Stimulated activated CD4-positive, alpha-beta T cell treated with anti-CD3 and anti-CD28 coated beads, Interleukin-12 subunit alpha, Interleukin-12 subunit beta, amount 100 ng/mL, for 48 hours (primary cell): ENCODE measurements at places on chromosomes 12 and 14.

- no peak for DNase-seq
Measured at GRCh38 chr14:61147831-61148549, 133.1 kb downstream of the TMEM30B start.

- DNase-seq, result no peak
Measured at GRCh38 chr14:44388306-44388705, 118.8 kb downstream of the FSCB start.

GRCh38 chr12:96986883-96987523, 79.9 kb downstream of the NEDD1 start:
- DNase-seq, result no peak

DNA sequence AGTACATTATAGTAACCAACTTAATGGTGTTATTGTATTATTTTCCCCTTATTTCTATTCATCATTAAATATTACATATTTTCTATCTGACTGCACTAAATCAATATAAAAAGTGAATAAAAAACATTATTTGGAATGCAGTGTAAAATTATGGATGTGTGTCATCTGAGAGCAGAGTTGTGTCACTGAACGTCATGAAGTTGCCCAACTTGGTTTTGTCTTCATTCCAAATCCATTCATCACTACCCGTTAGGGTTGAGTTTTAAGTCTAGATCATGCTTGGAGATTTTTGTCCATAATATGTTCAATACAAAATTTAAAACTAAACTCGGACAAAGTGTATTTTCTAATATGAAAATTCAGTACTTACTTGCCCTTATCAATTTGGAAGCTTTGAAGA, 16.1 kb downstream of the KLRF1 start:
- DNase-seq, result no peak

DNA sequence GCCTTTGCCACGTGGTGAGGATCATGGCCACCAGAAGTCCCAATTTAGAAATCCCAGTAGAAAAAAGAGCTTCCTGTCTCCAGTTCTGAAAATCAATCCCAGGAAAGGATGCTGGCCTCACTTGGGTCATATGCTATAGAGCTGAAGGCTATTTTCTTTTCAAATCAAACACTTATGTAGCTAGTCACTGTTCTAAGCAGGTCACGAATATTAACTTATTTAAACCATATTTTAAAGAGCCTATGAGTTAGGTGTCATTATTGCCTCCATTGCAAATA, 97.5 kb downstream of the VCPKMT start:
- no peak for DNase-seq

DNA sequence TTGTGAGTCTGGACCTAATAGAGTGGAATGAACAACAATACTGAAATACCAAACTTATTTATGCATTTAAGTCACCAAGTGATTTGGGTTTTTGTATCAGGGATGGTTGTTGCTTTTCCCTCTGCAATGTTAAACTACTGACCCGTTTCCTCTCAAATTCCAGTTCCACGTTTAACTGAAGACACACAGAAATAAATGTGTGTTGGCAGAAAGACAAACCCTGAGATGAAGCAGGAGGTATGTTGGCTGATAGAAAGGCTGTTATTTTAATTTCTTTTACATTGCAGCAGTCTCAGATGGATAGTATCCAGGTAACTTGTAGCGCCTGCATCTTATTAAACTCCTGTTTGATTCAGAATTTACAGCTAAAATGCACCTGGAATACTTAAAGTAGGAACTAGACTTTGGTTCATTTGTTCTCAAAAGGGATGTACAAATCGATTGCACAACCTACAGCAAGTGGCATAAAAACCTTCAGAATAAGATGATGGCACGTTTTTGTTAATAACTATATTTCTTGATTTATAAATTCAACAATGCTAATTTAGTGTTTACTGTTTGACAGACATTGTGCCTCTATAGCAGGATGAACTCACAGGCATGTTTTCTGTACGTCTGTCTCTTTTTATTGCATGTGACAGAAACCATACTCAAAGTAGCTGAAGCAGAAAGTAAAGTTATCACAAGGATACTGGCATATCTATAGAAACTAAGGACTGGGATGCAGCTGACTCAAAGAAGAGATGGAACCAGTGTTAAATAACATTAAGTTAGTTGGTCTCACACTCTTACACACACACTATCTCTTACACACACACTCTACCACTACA, 405.7 kb downstream of the ZFP36L1 start:
- no peak for DNase-seq

- no peak for DNase-seq
Measured at GRCh38 chr14:80271389-80271788, 60.1 kb upstream of the DIO2 start.

DNA sequence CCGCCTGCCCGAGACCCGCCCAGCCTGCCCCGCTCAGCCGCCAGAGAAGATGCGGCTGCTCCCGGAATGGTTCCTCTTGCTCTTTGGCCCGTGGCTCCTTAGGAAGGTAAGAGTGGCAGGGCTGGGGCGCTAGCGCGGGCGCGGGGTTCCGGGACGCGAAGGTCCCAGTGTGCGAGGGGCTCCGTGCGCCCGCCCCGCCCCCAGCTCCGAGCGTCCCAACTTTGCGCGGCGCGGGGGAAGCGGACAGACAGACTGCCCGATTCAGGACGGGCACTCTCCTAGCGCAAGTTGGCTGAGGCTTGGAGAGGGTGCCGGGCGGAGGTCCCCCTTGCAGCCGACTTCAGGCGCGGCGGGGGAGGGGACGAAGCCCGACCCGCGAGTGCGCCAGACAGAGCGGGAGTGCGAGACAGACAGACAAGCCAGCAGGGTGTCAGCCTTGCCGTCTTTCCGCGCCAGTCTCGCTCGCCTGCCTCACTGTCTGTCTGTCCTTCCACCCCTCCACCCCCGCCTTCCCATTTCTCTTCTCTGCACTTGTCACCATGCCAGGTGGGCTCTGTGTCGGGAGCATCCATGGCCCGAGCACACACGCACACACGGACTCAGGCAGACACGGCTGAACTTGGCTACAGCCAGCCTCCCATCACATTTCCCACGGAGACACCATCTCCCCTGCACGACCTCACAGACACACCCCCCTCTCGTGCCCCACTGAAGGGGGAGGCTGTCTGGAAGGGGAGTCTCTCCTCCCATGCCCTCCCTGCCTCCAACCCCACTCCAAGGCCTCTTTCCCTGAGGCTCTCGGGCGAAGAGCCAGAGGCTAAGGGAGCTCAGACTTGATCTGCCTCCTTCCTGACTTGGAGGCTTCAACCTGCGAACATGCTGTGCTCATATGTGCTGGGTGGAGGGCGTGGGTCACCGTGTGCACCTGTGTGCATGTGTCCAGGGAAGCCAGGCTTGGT, 606 bp downstream of the NXPH4 start:
- DNase-seq, result no peak

DNA sequence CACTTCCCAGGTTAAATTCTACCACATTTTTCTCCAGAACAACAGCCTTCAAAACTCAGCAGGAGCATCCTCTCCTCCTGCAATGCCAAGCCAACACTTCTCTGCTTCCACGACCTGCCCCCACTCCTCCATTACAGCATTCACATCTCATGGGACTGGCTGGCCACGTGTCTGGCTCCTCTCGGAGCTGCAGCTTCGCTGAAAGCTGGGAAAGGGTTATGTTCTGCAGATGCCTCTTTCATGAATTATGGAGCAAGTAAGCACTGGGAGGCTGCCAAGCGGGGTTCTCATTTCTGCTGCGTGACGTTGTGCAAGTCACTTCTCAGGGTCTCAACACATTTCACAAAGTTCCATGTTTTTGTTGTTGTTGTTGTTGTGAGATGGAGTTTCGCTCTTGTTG, 142.2 kb upstream of the RFLNA start:
- no peak for DNase-seq

DNA sequence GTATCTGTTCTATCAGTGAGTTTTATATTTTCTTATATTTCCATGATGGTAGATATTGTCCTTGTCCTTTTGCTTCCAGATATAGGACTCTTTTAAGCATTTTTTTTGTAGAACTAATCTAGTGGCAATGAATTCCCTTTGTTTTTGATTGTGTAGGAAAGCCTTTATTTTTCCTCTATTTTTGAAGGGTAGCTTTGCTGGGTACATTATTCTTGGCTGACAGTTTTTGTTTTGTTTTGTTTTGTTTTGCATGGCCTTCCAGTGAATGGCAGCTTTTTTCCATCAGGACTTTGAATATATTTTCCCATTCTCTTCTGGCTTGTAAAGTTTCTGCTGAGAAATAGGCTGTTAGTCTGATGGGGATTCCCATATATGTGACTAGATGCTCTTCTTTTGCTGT, 70.2 kb upstream of the MUCL1 start:
- DNase-seq, result no peak

- no peak for DNase-seq
Measured at GRCh38 chr12:54438517-54438916, 19.5 kb upstream of the ITGA5 start.

DNA sequence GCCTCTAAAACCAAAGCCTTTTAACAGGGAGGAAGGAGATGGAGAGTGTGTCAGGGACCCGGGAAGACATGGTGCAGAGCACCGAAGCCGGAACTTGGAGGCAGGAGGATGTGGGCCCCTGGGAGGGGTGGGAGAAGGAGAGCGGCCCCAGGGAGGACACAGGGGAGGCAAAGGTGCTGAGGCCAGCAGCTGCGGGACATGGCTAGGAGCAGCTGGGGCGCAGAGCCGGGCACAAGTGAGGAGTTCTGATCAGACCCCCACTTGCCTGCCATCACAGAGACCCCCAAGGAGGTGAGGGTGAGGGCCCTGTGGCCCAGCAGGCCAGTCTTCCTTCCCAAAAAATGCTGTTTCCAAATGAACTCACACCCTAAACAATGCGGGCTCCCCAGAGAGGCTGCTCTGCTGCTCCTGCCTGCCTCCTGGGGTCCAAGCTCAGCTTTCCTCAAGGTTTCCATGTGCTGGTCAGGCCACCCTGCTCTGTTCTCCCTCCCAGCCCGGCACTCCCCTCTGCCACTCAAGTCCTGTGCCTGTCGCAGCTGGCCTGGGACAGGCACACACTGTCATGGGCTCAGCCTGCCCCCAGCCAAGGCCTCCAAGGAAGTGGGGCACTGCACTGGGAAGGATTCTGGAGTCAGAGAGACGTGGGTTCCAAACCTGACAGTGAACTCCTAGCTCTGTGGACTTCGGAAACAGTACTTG, 24.0 kb downstream of the CHGA start:
- no peak for DNase-seq

DNA sequence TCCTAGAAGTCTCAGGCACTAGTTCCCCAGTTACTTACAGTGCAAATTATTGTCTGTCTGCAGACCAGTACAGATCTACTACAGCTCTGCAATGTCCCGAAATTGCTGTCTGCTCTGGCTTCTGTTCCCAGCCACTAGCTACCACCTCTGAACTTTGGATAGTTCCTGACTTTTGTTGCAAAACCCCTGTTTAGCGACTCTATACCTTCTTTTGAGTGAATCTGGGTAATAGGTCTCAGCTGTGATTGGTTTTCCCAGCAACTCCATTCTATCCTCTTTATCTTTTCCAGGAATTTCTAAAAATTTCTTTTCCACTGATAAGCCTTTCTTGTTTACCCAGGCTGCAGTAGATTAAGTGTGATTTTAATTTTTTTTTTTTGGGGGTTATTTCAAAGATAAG, 16.8 kb downstream of the KCNJ8 start:
- no peak for DNase-seq

DNA sequence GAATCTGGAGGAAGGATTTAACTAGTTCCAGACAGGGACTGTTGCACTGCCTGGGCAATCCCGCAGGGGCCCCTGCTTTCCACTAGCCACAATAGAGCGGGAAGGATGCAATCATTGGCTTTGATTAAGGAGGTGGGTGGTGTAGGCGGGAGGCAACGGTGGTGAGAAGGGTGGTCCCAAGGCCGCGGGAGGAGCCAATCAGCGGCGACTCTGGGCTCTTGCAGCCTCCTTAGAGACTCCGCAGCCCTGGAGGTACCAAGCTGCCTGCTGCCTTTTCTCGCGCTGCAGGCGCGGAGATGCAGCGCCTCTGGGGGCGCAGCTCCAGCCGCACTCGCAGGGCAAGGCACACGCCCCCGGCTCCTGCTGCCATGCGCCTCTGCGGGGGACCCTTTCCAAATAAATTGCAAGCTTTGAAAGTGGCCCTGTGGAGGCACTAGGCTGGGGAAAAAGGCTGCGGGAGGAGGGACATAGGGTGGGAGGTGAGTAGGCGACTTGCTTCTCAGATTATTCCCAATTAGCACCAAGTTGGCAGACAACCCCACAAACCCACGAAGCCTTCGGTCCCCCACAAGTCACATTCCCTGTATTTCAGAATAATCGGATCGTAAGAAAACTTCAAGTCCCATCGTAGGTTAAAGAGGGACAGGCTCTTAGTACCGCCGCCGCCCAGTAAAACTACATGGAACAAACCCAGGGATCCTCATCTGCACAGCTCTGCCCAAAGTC, 858 bp upstream of the KCNA1 start:
- no peak for DNase-seq

GRCh38 chr12:42556917-42557316, 32.6 kb downstream of the PRICKLE1 start:
- no peak for DNase-seq

DNA sequence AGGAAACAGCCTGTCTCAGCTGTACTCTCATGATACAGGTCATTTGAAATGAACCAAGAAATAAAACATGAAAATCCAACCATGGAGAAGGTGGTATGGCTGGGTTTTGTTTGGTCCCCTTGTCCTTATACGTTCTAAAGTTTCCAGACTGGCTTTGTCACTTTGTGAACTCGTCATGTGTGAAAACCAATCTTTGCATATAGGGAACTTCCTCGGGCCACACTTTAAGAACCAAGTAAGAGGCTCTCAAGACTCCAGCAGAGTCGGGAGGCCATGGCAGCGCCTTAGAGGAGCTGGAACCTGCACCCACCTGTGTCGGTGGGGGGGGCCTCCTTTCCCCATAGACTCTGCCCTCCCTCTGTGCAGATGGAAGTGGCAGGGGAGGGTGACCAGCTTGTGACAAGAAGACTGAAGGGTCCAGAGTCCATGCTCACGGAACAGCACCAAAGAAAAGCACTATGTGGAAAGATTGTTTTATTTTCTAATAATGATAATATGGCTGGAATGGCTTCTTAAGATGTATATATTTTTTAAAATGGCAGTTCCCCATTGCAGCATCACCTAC, 125.3 kb downstream of the ESRRB start:
- no peak for DNase-seq

DNA sequence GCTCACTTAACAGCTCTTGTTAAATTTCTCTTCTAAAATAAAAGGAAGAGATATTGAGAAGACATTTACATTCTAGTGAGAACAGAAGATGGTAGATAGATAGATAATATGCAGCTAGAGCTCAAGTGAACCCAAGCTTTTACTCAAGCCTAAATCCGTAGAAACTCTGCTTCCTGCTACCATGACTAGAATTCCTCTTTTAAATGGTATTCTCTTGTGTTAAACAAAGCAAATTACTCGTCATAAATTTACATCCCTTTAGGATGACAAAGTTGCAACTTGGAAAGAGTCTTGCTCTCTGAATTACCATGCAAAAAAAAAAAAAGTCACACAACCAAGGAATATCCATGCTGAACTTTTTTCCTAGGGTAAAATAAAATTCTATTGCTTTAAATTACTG, 160.7 kb upstream of the LRFN5 start:
- DNase-seq, result no peak
